Activated CD8-positive, alpha-beta memory T cell treated with anti-CD3 and anti-CD28 coated beads, Interleukin-2, amount 10 ng/mL, durations not matched to agents 7 days and 5 days (primary cell): ENCODE measurements at places on chromosomes 2 and 18. TPM values are rescaled to one million over a fixed set of nuclear protein-coding genes. Genes with fewer than 3 reads are reported as not detected.
A peak's percentile ranks its signal among the peaks of the same experiment; 100 is the strongest.

DNA sequence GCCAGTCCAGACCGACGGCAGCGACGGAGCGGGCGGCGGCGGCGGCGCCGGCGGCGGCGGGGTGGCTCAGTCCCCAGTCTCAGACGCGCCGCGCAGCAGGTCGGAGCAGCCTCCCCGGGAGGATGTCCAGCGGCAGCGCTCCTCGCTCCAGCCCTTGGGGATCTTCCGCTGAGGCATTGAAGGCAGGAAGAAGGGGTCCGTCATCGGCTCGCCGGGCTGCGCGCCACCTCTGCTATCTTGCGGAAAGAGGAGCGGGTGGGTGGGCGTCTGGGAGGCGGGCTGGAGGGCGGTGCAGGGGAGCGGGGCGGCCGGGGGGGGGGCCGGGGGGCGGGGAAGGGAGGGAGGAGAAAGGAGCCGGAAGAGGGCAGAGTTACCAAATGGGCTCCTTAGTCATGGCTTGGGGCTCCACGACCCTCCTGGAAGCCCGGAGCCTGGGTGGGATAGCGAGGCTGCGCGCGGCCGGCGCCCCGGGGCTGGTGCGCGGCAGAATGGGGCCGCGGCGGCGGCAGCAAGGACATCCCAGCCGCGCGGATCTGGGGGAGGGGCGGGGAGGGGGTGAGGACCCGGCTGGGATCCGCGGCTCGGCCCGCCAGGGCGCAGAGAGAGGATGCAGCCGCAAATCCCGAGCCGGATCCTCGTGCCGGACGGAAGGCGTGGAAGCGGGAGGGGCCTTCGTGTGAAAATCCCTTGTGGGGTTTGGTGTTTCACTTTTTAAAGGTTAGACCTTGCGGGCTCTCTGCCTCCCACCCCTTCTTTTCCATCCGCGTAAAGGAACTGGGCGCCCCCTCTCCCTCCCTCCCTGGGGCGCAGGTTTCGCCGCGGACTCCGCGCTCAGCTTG, at the start of gene NETO1:
Gene NETO1 (minus strand): TSS at position 242 of the 839 bp plus-strand sequence. CDS start 696 bp downstream, outside the sequence.
- DNase-seq = no peak

GRCh38 chr2:72274380-72274797, 126.7 kb upstream of the CYP26B1 start:
- no peak for DNase-seq

Gene UGT1A5
- total RNA-seq = not detected

DNA sequence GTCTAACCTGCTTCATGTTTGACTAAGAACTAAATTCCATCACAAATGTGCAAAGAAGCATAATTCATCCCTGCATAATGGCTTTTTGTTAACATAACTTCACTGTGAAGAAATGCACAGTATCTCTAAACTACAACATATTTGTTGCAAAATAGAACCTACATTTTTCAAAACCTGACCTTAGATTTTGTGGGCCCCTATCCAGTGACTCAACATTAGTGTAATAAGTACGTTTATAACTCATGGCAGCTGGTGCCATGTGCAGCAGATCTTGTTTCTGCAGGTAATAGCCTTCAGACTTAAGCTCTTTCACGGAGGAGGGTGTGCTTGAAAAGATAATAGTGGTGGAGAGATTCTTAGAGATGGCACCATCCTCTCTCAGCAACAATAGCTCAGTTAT, 28.6 kb upstream of the VWC2L start:
- DNase-seq = no peak

DNA sequence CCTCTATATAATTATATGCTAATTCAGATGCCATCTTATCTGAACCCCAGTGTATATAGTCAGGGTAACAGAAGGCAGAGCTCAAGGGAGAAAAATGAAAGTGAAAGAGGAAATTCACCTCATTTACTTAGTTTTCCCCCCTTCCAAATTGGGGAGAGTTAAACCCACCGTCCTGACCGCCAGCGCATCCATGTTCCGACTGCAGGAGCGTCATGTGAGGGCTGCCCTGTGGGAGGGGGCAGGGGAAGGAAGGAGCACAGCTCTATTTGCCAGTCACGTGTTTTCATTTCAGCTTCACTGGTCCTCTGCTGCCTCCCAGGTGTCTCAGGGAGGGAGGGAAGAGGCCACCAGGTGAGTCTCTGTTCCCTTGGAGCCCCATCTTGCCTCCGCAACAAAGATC, 13.2 kb downstream of the CNNM4 start:
- DNase-seq = peak; percentile 75

DNA sequence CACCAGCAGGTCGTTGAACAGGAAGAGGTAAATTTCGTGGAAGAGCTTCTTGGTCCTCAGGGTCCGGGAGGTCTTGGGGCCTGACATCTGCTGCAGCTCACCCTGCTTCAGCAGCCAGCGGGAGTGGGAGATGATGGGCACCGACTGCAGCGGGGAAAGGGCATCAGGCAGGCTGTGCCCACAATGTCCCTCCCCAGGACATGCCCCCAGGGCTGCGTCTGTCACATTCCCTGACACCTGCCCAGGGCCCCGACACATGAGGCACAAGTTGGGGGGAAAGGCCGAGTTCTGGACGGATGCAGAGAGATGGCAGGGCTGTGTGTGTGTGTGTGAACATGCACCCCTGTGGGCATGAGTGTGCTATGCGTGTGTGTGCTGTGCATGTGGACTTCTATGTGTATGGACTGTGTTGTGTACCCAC, 13.9 kb downstream of the SNORC start:
- no peak for DNase-seq

- DNase-seq = no peak
These were observed 3.2 kb downstream of the SH3YL1 start for GRCh38 chr2:260507-261161.

Gene CXCR1
- total RNA-seq = 0.54 TPM

DNA sequence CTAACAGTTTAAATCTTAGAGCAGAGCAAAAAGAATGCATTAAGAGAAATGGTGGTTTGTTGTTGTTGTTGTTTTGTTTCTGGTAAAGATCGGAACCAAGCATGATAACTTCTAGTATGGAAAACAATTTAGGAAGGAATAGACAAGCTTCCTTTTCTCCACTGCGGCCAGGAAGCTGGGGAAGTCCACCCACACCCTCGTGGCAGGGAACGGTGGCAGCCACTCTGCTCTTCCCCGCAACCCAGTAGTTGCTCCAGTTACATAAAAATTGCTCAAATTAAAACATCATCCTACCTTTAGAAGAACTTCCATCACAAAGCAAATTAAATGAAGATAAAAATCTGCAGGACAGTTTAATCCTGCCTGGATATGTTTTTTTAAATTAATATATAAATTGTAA, 113.0 kb downstream of the RBMS1 start:
- no peak for DNase-seq

DNA sequence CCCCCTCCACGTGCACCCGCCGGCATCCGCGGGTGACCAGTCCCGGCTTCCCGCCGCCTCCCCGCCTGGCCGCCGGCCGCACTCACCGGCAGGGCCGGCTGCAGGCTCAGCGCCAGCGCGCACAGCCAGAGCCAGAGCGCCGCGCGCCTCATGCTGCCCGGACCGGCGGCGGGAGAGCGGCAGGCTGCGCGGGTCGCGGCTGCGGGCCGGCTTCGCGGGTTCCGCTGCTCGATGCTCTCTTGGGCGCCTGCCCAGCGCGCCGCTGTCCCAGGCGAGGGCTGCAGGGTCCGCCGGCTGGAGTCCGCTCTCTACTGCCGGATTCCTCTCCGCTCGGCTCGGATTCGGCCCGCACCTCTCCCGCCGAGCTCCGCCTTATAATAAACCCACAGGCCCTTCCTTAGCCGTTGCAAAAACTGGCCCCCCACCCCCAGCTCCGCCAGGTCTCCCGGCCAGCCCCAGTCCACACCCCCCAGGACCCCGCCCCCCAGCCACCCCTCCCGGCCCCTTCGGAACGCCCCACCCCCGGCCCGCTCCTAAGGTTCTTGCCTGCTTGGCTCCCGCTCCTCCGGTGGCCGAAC, at the start of gene SDC1:
Gene SDC1 (minus strand): TSS at position 415 of the 578 bp plus-strand sequence. CDS start 263 bp downstream, at position 152.
- no peak for DNase-seq

Gene NPPC
- total RNA-seq = not detected

- no peak for DNase-seq
These were observed 80.4 kb upstream of the WDR75 start for GRCh38 chr2:189360861-189361260.

Gene CAVIN2
- total RNA-seq = not detected

Gene EVX2
- total RNA-seq = not detected

Gene PAX8
- 2.1 TPM for total RNA-seq

GRCh38 chr2:143936848-143937722, 582.8 kb downstream of the ZEB2 start:
- DNase-seq = peak; percentile 44

DNA sequence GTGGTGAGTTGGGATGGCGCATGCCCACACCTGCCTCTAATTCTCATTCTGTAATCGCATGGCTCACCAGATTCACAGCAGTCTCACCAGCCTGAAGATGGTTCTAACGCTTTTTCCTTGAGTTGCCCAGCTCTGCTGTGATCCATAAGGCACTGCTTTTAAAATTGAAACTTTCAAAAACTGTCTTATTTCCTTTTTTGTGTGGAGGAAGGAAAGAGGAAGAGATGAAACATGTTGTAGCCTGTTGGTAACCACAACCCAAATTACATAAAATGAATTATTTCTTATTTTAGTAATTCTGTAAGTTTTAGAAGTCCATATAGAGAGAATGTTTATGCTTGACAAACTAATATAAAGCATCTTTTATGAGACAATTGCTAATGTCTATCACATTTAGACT, 165.4 kb downstream of the RBM43 start:
- DNase-seq = no peak

Gene IL36B
- not detected for total RNA-seq

- no peak for DNase-seq
These were observed 92.1 kb downstream of the ACKR3 start for GRCh38 chr2:236661762-236662110.

GRCh38 chr2:146873056-146873455, 971.8 kb upstream of the ACVR2A start:
- DNase-seq = no peak

- DNase-seq = no peak
These were observed 28.0 kb upstream of the SCYGR1 start for GRCh38 chr2:227415538-227416424.

GRCh38 chr18:55511277-55511676, 76.7 kb downstream of the TCF4 start:
- no peak for DNase-seq

GRCh38 chr2:188367164-188367563, 75.5 kb downstream of the GULP1 start:
- DNase-seq = no peak

DNA sequence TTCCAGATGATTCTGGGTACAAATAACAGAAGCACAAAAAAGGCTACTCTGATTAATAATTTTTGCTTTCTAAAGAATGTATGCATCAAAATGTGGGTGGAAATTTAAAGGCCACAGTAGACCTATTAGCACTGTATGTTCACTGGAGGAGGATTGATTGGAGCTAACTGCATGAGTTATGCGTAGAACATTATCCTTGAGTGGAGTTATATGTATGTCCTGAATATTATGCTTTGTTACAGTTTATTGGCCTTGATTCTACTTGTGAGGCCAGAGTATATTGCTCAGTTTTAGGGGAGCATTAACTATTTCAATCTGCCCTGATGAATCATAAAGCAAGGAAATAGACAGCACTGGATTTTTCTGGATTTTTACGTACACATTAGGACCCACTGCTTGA, 87.9 kb downstream of the CDCA7 start:
- no peak for DNase-seq

- DNase-seq = no peak
These were observed 296.2 kb upstream of the SMIM21 start for GRCh38 chr18:75723521-75724340.

DNA sequence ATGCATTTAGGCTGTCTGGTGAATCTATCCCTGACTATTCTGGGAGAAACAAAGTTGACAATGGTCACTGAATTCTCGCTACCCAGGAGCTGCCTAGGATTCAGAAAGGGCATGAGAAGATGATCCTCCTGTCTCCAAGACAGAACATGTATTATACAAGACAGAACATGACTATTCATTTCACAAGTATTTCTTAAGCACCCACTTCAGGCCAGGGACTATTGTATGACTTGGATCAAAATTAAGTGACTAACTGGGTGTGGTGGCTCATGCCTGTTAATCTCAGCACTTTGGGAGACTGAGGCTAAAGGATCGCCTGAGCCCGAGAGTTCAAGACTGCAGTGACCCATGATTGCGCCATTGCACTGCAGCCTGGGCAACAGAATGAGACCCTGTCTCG, 235.8 kb upstream of the RAB12 start:
- no peak for DNase-seq
